ENCODE measurements at places on chromosomes 1 and 21.

DNA sequence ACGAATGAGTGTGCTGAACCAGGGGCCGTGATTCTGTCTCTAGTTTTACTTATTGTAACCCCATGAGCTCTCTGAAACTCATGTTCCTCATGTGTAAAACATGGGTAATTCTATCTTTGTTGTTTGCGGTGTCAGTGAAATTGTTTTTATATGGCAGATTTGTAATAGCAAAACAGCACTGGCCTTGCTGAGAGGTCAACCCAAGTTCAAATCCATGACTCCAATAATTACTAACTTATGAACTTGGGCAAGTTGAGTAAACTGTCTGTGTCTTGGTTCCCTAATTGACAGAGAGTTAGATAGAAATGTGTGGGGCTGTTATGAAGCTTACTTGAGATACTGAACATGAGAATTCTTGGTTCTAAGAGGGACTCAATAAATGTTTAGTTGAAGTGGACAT is 17.8 kb downstream of the C1orf116 start:
- DNase-seq = no peak

GRCh38 chr1:100895540-100896480 is at the start of gene SLC30A7:
Gene SLC30A7 (plus strand): TSS chr1:100896090. CDS start chr1:100896263, 173 bp downstream.
- DNase-seq = peak; percentile 99

- no peak for DNase-seq
Observed at GRCh38 chr1:222644636-222644980, 26.7 kb downstream of the MIA3 start.

GRCh38 chr1:173205146-173206051 is 1.7 kb downstream of the TNFSF4 start:
- no peak for DNase-seq

DNA sequence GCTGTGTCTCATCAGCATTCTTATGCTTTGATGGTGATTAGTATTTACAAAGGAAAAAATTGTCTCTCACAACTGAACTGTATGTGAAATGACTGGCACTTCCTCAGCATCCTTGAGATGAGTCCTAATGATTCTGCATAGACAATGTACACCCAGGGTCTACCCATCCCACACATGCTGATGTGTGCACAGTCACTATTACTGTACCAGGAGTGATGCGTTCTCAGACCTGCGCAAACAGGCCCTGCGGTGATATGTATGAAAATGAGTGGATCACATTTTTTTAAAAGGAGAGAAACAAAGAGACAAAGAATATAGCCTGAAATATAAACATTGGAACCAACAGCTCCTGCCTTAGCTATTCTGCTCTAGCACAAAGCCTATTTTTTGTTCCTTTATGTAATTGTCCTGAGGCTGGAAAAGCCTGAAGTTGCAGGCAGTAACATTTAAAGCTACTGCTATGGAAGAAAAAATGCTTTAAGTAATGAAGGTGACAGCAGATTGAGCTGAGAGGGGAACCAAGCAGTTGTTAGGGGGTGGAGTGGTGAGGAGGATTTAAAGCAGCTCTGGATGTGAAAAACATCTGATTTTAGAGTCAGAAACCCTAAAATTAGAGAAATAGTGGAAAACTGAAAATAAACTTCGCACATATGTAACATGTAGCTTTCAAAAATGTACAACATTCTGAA is 5.5 kb downstream of the RCAN1 start:
- no peak for DNase-seq

All from activated CD4-positive, alpha-beta T cell treated with anti-CD3 and anti-CD28 coated beads, Interleukin-2, amount 50 U/mL, for 48 hours (primary cell).